Tongue (tissue), 3 donors: ENCODE measurements at places on chromosomes 12 and 14. TPM values are rescaled to one million over a fixed set of nuclear protein-coding genes. Genes with fewer than 3 reads are reported as not detected.
A peak's percentile ranks its signal among the peaks of the same experiment; 100 is the strongest.

- peak; percentile 80 for DNase-seq
Measured at GRCh38 chr14:91387169-91387835, 30.3 kb downstream of the CCDC88C start.

- DNase-seq: no peak
Measured at GRCh38 chr12:75212072-75212471, 2.4 kb upstream of the KCNC2 start.

Gene GXYLT1
- total RNA-seq: 20.2 TPM

Gene CFAP54
- 1.6 TPM for total RNA-seq

DNA sequence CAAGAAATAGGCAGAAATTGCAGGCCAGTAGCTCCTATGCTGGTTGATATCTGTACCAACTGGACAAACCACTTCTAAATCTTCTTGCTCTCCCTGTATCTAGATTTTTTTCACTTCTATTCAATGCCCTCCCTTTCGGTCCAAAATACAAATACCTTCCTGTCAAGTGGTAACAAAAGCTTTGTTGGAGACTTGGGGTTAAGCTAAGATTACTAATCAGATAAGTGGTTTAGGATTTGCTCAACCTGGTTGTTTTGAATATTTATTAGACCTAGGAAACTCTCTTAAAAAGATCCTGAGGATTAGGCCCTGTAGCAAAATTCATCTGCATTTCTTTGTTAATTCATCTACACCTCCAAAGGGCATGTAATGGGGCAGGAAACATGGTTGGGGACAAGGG is 410.1 kb downstream of the NAV3 start:
- no peak for DNase-seq

Gene CD163
- 8.8 TPM for total RNA-seq

Gene ZFC3H1
- total RNA-seq: 66.1 TPM

Gene HOXC9
- not detected for total RNA-seq

Gene FAM181A
- total RNA-seq: 0.31 TPM

Gene BAG5
- total RNA-seq: 34.9 TPM

GRCh38 chr14:51479584-51480325 is 172.0 kb upstream of the FRMD6 start:
- DNase-seq: peak; percentile 64

Gene SERPINA12
- total RNA-seq: not detected

GRCh38 chr14:71246539-71246938 is 339.3 kb downstream of the PCNX1 start:
- DNase-seq: no peak

GRCh38 chr14:91745344-91745743 is 13.5 kb upstream of the CATSPERB start:
- DNase-seq: no peak

DNA sequence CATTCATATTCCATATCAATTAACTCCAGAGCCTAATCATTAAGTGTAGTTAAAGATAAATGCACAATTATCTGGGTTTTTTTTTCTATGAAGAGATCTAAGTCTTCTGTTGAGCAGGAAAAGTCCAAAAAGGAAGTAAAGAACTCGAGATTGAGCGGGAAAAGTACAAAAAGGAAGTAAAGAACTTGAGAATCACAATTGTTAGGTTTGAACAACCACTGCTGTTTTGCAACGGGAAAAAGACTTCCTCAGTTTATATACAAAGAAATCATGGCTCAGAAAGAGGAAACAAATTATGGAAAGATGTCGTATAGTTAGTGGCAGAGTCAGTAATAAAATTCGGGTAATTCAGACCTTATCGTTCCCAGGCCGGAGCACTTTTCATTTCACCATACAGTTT is 63.3 kb downstream of the PPP1R12A start:
- no peak for DNase-seq

Gene PLD4
- 7.7 TPM for total RNA-seq

Gene TAS2R43
- total RNA-seq: 20.5 TPM

- DNase-seq: no peak
Measured at GRCh38 chr12:132239796-132240668, 89.4 kb downstream of the GALNT9 start.

Gene MIPOL1
- 35.4 TPM for total RNA-seq

DNA sequence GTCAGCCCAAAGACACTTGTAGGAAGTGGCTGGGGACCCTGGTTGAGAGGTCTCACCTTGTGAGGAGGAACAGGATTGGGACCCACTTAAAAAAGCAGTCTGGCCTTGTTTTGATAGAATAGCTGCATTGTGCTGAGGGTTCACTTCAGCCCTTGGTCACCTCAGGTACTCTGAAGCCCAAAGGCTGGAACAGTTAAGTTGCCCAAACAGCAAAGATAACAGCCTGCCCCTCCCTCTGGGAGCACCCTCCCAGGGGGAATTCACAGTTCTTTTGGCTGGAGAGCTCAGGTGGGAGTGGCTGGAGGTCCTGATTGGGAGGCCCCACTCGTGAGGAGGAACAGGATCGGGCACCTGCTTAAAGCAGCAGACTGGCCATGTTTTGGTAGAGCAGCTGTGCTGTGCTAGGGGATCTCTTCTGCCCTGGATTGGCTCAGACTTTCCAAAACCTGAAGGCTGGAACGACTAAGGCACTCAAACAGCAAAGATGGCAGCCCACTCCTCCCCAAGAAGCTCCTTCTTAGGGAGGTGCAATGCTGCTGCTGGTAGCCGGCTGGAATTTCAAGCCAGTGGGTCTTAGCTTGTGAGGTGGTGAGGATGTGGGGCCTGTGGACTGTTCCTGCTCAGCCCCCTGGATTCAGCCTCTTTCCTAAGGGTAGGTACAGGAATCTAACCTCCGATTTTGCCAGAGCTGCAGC is 143.8 kb upstream of the SLC38A2 start:
- no peak for DNase-seq

Gene AVPR1A
- 27.1 TPM for total RNA-seq

Gene ALDH1L2
- 11.9 TPM for total RNA-seq

DNA sequence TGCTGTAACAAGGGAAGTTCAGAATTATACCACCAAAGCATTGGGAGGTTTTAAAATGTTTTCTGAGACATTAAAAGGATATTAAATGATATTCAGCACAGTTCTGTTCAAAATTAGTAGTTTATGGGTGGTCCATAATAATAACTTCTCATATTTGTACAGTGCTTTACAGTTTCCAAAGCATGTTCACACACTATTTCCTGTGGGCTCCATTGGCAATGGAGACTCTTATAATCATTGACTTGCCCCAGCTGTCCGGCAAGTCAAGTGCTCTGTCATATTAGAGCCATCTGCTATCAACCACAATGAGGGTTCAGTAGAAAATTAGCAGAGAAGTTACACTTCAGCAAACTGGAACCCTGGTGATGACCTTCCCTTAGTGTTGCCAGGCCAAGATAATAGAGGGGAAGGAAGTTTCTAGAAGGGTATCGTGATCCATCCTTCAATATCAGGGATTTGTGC is 526.6 kb upstream of the CCDC196 start:
- DNase-seq: no peak

GRCh38 chr12:25156061-25156460 is 38.9 kb downstream of the DNAI7 start:
- DNase-seq: no peak

GRCh38 chr12:98725476-98726247 is 80.6 kb downstream of the APAF1 start:
- DNase-seq: peak; percentile 77

DNA sequence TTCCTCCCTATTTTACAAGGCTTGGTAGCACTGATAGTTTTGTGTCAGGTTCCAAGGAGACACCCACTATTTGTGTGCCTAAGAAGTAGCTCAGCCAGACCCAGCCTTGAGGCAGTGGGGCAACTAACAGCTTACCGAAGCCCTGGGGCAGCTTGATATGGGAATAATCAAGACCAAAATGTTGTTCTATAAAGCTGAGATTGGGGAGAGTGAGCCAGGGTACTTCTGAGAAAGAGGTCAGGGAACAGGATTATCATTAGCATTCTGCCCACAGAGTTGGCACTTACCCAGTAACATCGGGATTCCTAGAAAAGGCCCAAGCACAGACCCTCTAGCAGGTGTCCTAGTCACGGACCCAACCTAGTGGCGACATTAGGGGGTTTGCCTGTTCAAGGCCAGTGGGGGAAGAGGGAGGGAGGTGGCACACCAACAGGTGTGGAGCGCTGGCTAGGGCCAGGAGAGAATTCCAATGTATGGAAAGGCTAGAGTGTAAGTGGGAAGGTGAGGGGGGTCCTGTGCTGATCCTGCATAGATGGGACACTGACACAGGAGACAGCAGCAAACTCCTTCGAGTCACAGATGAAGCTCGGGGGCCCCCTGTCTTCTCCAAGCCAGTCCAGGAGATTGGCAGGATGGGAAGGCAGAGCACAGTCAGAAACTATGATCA is 4.9 kb downstream of the PPP1R3E start:
- no peak for DNase-seq

Gene NUDT4
- total RNA-seq: 121 TPM

GRCh38 chr12:5051913-5052312 is 8.2 kb downstream of the KCNA5 start:
- DNase-seq: no peak
